Parietal lobe (tissue), 2 donors: ENCODE measurements at places on chromosomes 7 and 10. TPM values are rescaled to one million over a fixed set of nuclear protein-coding genes. Genes with fewer than 3 reads are reported as not detected.

Gene AASS
- 32.9 TPM for total RNA-seq

Gene SUGCT
- total RNA-seq, result 1.9 TPM

Gene RBM17
- 81.4 TPM for total RNA-seq

Gene EGR2
- 0.63 TPM for total RNA-seq

Gene NPC1L1
- total RNA-seq, result not detected

Gene SUN3
- not detected for total RNA-seq

Gene PON3
- 1.3 TPM for total RNA-seq

Gene ZMIZ1
- total RNA-seq, result 75.1 TPM

Gene IL2RA
- total RNA-seq, result not detected

Gene SPDYE11
- not detected for total RNA-seq

Gene XRCC2
- total RNA-seq, result 6.9 TPM

Gene MYPN
- total RNA-seq, result not detected

Gene EXOC4
- total RNA-seq, result 373 TPM

Gene FOXP2
- 36.0 TPM for total RNA-seq

Gene NUDT13
- total RNA-seq, result 1.6 TPM

Gene LRRD1
- total RNA-seq, result 3.8 TPM

Gene SPAM1
- total RNA-seq, result not detected

Gene NPSR1
- not detected for total RNA-seq

Gene UBTD1
- total RNA-seq, result 0.94 TPM

Gene HABP2
- total RNA-seq, result not detected

Gene OR2A1
- total RNA-seq, result not detected

Gene LIMK1
- 21.9 TPM for total RNA-seq

Gene TMEM139
- not detected for total RNA-seq

Gene SFTPA1
- total RNA-seq, result not detected

Gene KLF14
- not detected for total RNA-seq

Gene ARPC1A
- total RNA-seq, result 81.1 TPM

Gene PYROXD2
- total RNA-seq, result 4.4 TPM
